ENCODE measurements at places on chromosomes 4 and X.

GRCh38 chr4:162715401-162715800 is 451.3 kb downstream of the NAF1 start:
- DNase-seq = no peak

GRCh38 chr4:154622598-154622997 is 10.1 kb upstream of the FGG start:
- DNase-seq = peak; percentile 1

DNA sequence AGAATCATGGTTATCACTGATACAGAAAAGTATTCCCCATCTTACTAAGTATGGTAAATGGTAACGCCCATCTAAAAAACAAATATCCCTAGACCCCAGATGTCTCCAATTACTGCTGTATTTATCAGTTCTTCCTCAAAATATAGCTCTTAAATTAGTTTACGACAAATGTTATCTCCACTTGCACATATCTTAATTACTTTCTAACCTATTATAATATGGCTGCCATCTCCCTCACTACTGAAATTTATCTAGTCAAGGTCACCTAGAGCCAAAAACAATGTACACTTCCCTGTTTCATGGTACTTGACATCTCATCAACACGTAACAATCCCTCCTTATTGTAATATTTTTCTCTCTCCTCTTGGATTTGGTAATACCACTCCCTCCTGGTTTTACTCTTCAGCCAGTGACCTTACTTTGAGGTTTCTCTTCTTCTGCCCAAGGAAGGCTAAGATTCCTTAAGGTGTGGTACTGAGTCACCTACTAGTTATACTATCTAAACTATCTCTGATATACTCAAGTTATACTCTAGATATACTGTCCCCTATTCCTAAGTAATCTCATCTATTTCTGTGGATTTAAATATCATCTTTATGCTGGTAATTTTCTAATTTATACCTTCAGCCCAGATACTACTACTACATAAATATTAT is 8.6 kb downstream of the LCORL start:
- no peak for DNase-seq

DNA sequence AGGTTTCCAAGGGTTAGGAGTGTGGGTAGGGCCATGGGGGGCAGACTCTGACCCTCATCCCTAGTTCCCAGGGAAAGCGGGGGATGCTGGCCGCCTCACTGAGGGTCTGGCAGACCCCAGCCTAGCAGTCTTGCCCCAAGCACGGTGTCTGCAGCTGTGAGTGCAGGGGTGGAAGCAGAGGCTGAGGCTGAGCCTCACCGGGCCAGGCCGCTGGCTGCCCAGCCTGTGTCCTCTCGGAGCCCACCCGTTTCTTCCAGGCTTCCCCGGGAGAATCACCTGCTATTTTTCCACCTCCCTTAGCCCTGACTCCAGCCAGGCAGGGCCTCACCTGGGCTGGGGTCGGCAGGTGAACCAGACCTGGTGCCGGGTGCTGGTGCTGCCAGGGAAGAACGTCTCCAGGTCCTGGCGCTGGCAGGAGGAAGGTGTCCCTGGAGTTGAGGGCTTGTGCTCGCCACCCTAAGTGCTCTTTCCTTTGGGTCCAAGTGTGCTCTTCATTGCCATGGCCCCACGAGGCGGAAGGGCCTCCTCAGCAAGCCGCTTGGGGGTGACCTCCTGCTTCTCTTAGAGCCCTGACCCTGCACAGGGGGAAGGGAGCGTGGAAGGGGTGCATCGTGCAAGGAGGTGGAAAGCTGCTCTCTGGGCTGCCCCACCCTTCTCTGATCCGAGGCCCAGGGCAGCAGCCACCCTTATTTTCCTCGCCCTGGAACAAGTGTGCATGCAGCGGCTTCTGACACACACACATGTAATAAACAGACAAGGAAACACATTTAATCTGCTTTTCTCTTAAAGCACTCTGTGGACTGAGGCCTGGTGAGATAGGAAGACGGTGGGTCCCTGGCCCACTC is 112.7 kb downstream of the FAM53A start:
- no peak for DNase-seq

- DNase-seq = no peak
Measured at GRCh38 chr4:30718021-30718542, 2.1 kb upstream of the PCDH7 start.

- no peak for DNase-seq
Measured at GRCh38 chr4:83438719-83439118, 16.9 kb downstream of the HELQ start.

- DNase-seq = no peak
Measured at GRCh38 chrX:43580621-43581020, 75.5 kb upstream of the MAOA start.

DNA sequence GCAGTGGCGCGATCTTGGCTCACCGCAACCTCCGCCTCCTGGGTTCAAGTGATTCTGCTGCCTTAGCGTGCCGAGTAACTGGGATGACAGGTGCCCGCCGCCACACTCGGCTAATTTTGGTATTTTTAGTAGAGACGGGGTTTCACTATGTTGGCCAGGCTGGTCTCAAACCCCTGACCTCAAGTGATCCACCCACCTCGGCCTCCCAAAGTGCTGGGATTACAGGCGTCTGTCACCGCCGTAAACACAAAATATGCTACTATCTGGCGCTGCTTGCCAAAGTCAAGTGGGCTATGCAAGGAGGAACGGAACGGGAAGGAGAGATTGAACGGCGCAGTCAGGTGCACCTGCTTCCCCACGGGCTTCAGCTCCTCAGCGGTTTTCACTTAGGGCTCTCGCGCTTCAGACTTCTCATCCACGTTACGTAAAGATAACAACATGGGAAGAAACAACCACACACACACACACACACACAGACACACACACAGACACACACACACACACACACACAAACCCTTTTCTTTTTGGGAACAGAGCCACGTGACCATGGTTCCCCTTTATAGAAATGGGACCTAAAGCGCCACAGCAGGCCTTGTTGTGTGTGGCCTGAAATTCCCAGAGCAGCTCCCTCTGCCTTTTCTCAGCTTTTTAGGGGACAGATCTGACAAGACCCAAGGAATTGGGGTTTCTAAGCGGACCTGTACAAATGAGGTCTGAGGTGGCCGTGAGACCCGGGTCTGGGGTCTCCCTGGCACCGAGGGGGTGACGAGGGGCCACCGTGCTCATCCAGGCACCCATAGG is 1.5 kb downstream of the P2RY8 start:
- DNase-seq = no peak

DNA sequence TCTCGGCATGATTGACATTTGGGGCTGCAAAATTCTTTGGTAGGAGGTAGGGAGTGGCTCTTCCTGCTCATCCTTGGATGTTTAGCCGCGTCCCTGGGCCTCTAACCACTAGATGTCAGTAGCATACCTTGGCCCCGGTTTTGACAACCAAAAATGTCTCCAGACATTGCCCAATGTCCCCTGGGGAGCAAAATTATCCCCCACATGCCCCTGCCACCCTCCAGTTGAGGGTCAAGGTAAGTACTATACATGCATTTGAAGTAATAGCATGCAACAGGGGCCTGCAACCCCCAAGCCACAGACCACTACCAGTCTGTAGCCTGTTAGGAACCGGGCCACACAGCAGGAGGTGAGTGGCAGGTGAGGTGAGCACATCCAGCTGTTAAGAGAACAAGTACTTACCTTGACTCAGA is 17.6 kb upstream of the KIAA1210 start:
- no peak for DNase-seq

- no peak for DNase-seq
Measured at GRCh38 chr4:85448906-85449890, 25.8 kb upstream of the ARHGAP24 start.

All from SW 1271 (cell line).